ENCODE measurements at places on chromosomes 2 and 18.

DNA sequence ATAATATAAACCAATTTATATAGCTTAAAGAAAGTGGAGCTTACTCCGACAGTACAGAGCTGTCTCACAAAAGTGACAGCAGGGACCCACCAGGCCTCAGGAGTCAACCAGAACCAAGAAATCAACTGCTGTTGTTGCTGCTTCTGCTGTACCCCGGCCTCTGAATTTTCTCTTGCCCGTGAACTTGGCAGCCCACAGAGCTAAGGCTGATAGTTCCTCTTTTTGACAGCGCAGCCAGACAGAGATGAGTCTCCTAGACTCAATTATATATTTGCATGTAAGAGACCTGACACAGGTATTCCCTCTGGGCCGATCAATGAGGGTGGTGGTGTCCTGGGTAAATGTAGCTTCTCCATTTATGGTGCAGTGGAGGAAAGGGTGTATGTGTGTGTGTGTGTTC, 109.4 kb downstream of the KCTD1 start:
- no peak for DNase-seq

DNA sequence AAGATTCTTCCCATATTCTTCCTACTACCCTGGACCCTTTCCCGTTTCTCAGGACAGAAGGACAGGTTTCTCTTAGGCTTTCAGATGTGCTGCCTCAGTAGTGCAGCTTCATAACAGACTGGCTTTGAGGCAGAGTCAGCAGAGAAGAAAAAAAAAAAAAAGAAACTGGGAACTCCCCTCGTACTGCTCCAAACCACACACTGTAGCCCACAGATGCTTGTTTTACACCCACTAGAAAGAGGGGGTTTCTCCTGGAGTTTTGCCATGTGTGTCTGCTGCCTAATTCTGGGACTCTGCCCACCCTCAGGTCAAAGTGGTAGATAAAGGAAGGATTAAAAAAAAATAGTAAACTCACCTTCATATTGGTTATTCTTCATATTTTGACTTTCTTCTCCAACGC, 95.9 kb downstream of the NCOA1 start:
- DNase-seq: no peak

- DNase-seq: no peak
Measured at GRCh38 chr2:179467111-179467510, 202.5 kb upstream of the SESTD1 start.

GRCh38 chr2:170148161-170148560, 29.8 kb upstream of the MYO3B start:
- no peak for DNase-seq

- no peak for DNase-seq
Measured at GRCh38 chr2:10303181-10303693, 533 bp downstream of the HPCAL1 start.

GRCh38 chr2:157900684-157901083, 24.6 kb upstream of the ACVR1 start:
- no peak for DNase-seq

GRCh38 chr2:25784404-25784803, 93.9 kb downstream of the ASXL2 start:
- no peak for DNase-seq

DNA sequence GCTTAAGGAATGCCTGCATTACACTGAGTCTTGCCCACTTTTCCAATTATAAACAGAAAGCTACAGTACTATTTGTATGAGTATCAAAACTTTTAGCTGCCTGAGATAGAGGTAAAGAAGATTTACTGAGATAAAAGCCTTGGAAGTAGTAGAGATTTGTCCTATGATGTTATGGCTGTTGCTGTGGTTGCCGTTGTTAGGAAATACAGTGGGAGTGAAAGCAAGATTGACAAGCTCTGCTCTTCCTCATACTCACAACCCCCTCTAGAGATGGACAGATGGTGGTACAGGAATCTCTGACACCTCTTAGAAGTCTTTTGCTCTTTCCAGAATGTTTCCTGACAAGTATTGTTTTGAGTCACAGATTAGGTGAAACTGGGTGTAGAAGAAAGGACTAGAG, 242.5 kb downstream of the RPIA start:
- DNase-seq: no peak

DNA sequence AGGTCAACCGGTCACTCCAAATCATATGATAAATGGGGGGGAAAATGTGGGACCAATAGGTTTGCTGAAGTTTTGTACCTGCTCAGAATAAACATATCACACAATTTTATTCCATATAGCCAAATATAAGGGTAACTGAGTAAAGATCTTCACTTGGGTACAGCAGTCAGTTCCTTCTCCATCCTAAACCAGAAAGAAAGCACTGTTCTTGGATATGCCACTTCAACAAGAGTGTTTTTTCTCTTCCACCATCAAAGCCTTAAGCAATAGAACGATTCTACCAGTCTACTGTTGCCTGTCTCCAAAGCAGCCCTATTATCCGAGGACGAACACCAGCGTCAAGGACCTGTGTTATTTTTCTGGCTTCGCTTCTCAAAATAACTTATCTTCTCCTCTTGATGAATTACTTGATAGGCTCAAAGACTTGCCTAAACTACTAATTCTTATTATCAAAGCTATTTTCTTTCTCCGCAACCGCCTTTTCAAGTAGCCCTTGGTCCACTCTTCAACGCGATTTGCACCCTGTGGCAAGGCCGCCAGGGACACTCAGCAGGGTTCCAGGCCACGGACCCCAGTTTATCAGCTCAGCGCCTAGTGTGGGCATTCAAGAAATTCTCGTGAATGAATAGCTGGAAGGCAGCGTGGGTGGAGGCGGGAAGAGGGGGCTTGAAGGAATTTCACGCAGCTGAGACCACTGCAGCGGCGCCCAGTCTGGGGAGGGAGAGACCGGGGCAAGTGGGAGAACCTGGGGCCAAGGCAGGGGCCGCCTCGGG, 646 bp downstream of the ALS2 start:
- DNase-seq: no peak

- DNase-seq: no peak
Measured at GRCh38 chr2:69692424-69692823, 48.9 kb upstream of the AAK1 start.

DNA sequence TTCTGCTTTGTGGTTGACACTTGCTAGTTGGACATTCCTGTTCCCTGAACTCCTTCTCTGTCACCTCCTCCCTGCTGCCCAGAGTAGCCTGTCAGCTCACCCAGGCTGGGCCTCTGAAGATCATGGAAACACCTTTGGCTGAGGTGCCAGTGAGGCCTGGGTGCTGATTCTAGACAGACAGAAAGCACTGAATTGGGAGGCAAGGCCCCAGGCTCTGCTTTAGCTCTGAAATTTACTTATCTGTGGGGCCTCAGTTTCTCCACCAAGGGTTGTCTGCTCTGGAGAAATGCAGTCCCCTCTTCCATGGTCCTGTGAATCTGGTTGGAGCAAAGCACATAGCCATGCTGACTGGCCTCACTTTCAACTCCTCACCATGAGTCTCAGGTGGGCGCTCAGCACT, 104.6 kb upstream of the SIX3 start:
- DNase-seq: no peak

- no peak for DNase-seq
Measured at GRCh38 chr2:71552356-71552755, 99.0 kb downstream of the DYSF start.

GRCh38 chr2:132953771-132954170, 283.8 kb upstream of the LYPD1 start:
- no peak for DNase-seq

DNA sequence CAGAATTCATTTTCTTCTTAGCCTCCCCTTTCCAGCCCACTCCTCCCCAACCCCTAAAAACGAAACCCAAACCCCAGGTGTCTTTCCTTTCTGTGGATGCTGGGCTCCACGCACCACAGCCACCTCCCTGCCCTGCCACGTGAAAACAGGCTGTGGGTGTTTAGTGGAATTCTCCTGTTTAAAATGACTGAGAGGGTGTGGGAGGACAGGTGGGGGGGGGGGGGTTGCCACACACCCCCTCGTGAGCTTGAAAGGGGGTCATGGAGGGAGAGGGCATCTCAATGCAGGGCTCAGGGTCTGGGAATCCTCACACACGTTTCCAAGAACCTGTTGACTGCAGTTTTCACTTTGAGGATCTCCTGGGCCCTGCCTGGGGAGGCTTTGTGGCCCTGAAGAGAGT, 110.3 kb downstream of the FAM210A start:
- peak; percentile 44 for DNase-seq

- DNase-seq: peak; percentile 69
Measured at GRCh38 chr18:5057386-5058348, 139.4 kb downstream of the AKAIN1 start.

GRCh38 chr2:28232295-28232694, 160.4 kb upstream of the FOSL2 start:
- DNase-seq: no peak

DNA sequence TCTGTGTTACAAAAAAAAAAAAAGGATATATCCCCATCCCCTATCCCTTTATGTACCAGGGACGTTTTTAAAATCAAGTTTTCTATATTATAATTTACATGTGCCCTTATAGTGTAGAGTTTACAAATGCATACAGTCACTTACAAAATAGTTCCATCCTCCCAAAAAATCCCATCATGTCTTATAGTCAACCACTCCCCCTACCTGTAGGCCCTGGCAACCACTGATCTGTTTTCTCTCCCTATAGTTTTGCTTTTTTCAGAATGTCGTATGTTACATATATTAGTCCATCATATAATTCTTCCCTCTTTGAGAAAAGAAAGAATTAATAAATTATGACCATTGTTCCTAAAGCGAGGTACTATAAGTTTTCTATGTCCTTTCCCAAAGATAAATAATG, 17.8 kb downstream of the CFAP210 start:
- DNase-seq: no peak

GRCh38 chr2:54228945-54229344, 27.1 kb downstream of the TSPYL6 start:
- no peak for DNase-seq

DNA sequence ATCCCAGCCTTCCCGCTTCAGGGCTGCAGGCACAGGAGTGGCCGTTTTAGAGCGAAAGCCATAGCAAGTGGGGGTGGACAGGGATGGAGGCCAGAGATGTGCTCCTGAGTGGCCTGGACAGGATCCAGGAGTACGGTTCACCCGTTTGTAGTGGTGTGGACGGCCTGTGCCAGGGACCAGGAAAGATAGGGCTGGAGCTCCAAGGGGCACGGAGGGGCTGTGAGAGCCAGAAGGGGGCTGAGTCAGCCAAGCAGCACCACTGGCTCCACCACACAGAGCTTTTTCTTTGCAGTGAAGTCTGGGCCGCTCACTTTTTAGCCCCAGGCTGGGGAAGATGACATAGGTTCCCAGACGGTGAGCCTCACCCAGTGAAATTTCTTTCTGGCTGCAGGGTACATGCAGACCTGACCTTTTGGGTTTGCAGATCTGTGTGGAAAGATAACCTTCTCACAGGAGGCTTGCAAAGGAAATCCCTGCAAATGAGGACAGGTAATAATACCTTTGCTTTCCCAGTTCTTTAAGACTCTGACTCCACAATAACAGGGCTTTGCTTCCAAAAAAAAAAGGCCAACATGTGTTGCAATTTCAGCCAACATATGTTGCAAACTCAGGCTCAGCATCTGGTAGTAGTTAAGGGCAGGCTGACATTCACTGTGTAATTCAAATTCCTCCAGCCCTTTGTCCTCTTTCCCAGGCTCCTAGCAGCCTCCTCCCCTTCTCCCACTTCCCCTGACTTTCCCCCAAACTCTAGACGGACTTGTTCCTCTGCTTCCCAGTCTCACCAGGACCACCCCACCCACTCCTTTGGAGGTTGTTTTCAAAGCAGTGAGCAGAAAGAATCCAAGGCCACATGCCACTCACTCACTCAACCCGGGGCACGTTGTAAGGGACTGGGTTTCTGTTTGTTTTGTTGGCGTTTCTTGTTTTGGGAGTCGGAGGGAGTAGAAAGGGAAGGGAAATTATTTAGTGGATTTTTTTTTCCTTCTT, 20.3 kb upstream of the LAPTM4A start:
- no peak for DNase-seq

GRCh38 chr18:79506191-79507075, 110.7 kb downstream of the NFATC1 start:
- no peak for DNase-seq

DNA sequence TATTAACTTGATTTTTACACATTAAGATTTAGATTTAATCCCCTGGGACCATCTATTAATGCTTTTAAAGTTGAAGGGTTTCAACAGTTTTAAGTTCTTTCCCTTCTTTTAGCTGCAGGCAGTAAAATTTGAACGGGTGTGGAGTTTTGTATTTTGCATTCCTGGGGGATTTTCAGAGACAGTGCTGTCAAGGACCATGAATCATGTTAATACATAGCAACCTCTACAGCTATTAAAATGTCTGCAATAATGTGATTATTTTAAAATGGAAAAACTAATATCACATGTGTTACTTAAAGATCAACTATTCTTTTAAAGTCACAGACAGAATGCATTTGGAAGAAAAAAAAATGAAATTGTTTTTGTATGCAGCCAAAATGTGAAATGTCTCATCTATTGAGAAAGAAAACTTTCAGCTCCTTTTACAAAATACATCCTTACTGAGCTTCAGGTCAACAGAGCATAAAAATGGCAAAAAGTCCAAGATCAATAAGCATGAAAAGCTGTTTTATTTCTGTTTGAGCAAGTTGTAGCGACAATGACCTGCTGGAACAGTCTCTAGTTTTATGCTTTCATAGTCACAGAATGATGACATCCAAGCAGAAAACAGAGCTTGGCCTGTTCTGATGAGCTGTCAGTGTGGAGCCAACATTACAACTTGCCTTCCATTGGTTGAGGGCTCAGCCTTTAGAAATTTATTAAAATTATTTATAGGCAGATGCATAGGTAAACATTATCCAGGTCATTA, 21.6 kb upstream of the ZNF521 start:
- DNase-seq: no peak

GRCh38 chr2:170742896-170743529, 27.2 kb upstream of the ERICH2 start:
- no peak for DNase-seq

GRCh38 chr18:10856132-10856531, 293.2 kb downstream of the PIEZO2 start:
- DNase-seq: no peak

DNA sequence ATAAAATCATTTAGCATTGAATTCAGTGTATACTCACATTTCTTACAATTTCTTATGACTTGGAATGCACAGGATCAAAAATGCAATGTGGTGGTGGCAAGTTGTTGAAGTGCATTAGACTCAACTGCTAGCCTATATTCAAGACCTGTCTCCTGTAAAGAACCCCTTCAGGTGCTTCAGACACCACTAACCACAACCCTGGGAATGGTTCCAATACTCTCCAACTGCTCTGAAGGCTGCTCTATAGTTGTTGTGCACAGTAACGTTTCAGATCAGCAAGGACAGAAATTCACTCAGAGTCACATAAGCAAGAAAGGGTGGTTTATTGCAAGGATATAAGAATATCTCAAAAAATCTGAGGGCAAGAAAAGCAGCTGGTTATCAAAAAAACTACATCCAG, 6.5 kb downstream of the GKN1 start:
- DNase-seq: peak; percentile 45

GRCh38 chr2:68203587-68203986, 45.9 kb downstream of the PNO1 start:
- DNase-seq: no peak

DNA sequence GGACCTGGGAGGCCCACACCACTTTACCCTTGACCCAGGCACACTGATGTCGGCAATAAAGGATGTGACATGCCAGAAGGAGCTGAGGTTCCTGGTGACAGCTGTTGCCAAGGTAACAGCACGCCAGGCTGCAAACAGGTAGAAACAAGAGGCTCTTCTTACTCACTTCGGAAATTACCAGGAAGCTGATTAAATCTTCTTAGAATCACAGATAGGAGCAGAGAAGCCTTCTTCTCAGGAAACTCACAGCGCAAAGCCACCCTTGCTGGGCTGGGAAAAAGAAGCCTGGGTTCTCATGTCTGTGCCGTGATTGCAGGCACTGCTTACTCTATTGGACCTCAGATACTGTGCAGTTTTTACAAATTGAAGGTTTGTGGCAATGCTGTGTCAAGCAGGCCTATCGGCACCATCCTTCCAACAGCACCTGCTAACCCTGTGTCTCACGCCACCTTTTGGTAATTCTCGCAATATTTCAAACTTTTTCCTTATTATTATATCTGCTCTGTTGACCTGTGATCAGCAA, 61.0 kb upstream of the TAF1B start:
- peak; percentile 19 for DNase-seq

Measured in DND-41 (cell line).